ENCODE measurements at places on chromosomes 13 and 19.

GRCh38 chr13:25971459-25972145 lies 80.2 kb downstream of the SHISA2 start:
- DNase-seq: no peak

GRCh38 chr13:43343645-43344044 lies 320.3 kb downstream of the DNAJC15 start:
- DNase-seq: no peak

DNA sequence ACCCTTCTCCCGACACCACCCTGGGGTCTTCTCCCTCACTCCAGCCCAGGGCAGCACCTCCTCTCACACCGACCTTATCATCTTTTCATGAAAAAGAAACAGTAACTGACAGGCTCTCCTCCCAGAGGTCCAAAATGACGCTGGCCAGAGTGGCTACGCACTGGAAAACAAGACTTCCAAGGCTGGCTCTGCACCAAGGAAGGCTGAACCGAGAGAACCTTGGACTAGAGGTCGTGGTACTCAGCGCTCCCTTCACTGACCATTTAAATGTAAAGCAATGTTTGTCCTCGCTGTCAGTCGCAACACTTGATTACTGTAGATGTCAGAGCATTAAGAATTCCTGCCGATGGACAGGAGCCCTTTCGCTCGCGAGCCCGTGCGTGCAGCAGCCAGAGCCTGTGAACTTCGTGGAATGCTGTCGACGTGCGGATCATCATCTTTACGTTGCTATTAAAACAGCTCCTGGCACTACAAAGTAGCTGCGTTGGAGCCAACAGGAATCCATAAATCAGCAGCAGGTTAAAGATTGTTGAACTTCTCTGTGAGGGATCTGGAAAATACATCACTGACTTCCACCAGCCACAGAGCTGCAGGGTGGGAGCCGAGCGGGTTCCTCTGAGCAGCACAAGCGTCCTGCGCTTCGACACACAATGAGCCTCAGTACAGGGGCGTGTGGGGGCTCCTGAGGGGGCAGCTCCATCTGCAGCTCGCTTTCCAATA lies 125.5 kb upstream of the MCF2L start:
- DNase-seq: no peak

DNA sequence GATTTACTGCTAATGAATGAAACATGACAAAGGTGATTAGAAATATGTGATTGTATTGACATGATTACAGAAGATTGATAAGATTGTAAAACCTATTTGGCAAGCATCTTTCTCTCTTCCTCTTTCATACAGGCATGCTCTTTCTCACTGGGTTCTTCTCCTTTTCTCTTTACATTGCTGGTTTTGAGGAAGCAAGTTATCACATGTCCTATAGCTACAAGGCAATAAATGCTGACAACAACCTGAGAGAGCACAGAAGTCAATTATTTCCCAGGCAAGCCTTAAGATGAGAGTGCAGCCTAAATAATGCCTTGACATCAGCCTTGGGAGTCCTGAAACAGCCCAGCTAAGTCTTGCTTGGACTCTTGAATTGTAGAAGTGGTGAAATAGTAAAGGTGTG lies 875.0 kb downstream of the SLITRK1 start:
- no peak for DNase-seq

DNA sequence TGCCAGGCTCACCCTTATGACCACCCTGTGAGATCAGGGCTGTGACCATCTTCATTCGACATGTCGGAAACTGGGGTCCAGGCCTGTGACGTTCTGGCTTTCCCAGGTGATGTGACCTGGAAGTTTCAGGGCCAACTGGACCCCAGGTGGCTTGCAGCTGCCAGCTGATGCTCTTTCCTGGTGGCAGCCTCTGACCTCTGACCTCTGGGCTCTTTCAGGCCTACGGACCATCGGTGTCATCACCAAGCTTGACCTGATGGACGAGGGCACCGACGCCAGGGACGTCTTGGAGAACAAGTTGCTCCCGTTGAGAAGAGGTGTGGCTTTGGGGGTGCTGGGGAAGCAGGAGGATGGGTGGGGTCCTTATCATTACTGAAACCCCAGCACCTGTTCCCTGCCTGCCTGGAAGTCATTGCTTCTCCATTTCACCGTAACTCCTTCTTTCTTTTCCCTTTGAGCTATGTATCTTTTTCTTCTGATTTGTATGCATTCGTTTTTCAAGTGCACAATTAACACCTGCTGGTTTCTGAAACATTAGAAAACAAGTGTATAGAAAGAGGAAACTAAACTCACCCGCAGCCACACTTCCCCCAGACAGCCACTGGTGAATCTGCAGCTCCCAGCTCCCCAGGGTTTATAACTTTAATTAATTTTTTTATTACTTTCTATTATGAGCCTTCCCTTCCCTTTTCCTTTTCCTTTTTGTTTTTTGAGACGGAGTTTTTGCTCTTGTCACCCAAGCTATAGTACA lies 58.9 kb downstream of the TMED1 start:
- DNase-seq: no peak

- no peak for DNase-seq
Measured at GRCh38 chr13:68588623-68589022, 1358.5 kb upstream of the PCDH9 start.

- DNase-seq: peak; percentile 46
Measured at GRCh38 chr19:12965017-12965811, 4.2 kb upstream of the DAND5 start.

DNA sequence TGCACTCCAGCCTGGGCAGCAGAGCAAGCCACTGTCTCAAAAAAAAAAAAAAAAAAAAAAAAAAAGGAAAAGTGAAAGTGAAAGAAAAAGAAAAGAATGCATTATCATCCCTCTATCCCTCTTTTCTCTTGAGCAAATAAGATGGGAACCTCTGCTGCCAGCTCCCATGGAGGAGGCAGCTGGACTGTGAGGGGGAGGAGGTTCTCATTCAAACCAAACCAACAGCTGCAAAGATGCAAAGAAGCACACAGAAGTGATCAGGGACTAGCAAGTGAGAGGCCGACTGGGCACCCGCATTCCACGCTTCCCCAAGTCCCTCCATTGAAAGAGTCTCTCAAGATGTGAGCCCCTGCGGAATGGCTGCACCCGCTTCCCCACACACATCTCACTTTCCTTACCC lies 63.5 kb downstream of the TSHZ3 start:
- DNase-seq: no peak

- DNase-seq: no peak
Measured at GRCh38 chr19:2888731-2889224, 11.9 kb upstream of the ZNF57 start.

DNA sequence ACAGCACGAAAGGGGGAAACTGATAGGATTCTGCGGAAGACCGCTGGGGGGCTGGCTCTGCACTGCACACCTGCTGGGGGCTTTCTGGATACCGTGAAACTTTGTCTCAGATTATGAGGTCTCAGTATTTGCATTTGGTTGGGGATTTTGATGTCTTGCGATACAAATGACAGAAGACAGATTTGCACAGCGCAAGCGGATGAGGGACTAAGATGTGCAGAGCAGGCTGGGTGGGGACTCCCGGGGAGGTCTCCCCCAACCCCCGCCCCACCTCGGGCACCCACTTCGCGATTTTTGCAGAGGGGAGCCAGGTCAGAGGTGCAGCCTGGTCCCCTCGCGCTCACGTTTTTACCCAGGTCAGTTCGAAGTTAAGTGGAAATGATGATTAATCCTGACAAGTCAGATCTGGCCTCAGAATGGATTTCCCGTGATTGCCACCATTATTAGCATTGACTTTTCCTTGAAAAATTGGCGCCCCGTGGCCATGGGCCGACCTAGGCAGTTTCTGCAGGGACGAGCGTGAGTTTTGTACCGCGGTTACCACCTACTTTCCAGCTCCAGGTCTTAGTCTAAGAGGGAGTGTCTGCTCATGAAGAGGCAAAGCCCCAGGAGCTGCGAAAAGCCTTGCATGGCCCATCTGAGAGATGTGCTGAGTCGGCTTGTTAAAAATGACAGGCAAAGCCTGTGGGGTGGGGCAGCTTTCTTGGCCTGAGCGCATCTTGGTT lies 1.3 kb upstream of the GJB2 start:
- no peak for DNase-seq

- DNase-seq: no peak
Measured at GRCh38 chr13:32889986-32890565, 126.1 kb upstream of the KL start.

GRCh38 chr13:45297456-45298205 lies 43.4 kb downstream of the TPT1 start:
- no peak for DNase-seq

Measured in activated CD8-positive, alpha-beta memory T cell treated with anti-CD3 and anti-CD28 coated beads for 1 hour (primary cell).